ENCODE measurements at places on chromosomes 5 and 9.
A peak's percentile ranks its signal among the peaks of the same experiment; 100 is the strongest.

GRCh38 chr9:26809795-26810194, 82.8 kb downstream of the CAAP1 start:
- DNase-seq, result no peak

DNA sequence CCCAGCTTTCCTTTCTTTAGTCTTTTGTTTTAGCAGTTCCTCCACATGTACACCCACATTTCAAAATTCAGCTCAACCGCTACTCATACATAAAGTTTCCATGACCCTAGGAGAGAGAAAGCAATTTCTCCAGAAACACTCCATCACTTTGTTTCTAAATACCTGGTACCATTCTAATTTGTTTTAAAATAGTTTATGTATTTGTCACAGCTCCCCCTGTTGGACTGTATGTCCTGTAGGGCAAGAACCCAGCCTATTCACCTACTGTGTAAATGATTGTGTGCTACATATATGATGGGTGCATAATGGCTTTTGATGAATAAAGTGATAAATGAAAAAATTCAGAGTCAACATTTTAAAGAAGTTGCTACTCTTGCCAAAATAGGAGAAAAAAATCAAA, 139.1 kb downstream of the COX7C start:
- no peak for DNase-seq

DNA sequence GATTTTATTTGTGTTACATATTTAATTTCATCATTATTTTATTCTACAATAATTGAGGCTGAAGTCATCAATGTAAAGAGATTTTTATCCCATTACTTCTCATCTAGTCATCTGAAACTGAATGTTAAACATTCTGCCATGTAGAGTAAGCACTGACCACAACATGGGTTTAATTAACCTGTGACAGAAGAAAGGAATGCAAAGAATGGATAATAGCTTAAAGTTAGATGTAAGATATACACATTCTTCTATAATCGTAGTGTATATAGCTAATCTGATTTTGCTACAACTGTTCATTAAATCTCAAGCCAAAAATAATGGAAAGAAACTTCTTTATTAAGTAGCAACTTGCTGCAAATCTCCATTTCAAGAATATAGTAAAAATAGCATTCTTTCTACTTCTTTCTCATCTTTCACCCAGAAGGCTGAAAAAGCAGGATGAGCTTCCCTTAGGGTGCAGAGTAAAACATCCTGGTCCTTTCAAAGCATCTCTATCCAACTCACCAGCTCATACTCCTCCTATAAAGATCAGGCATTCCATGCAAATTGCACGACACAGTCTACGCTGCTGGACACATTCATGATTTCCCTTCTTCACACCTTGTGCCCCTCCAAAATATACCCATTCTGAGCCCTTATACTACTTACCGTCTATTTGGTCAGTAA, 115.2 kb downstream of the EFNA5 start:
- DNase-seq, result no peak

DNA sequence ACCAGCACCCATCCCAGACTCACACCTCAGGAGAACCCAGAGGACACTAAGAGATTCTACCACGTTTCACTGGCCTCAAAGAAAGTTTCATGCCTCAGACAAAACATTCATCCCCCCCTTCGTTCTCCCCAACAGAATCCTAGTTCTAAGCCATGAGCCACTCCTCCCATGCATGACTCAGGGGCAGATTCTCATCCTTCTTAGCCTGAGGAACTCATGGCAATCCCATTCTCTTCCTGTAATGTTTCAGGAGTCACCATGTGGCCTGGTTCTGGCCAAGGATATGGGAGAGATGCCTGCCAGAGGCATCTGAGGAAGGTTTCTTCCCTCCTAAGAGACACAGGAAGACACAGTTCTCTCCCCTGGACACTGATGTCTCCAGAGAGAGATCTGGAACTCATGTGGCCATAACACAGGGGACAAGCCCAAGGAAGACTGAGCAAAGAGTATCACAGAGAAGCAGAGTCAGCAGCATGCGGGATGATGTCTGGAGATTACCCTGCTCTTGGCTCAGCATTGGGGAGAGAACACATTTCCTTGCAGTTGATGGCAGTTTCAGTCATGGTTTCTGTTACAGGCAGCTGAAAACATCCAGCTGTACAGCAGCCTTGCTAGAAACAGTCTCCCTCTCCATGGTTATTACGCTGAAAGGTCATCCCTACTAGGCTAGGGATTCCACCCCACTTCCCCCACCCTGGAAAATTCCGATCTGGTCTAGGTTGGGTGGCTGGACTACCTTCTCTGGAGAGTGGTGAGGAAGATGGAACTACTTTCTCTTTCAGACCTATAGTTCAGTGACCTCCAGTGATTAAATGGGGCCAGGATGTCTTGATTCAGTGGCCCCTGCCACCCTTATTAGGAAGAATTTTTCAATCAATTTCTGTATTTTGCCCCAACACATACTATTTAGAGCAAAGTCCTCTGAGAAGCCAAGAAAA, 115.4 kb downstream of the ZNF608 start:
- no peak for DNase-seq

- no peak for DNase-seq
Measured at GRCh38 chr9:134951461-134951860, 33.7 kb upstream of the FCN1 start.

GRCh38 chr5:143957455-143957854, 145.5 kb downstream of the HMHB1 start:
- peak; percentile 10 for DNase-seq

- no peak for DNase-seq
Measured at GRCh38 chr5:125928663-125929062, 494.5 kb upstream of the GRAMD2B start.

- DNase-seq, result no peak
Measured at GRCh38 chr5:68482199-68482598, 266.6 kb downstream of the PIK3R1 start.

GRCh38 chr5:20050262-20050661, 62.3 kb upstream of the CDH18 start:
- DNase-seq, result no peak

DNA sequence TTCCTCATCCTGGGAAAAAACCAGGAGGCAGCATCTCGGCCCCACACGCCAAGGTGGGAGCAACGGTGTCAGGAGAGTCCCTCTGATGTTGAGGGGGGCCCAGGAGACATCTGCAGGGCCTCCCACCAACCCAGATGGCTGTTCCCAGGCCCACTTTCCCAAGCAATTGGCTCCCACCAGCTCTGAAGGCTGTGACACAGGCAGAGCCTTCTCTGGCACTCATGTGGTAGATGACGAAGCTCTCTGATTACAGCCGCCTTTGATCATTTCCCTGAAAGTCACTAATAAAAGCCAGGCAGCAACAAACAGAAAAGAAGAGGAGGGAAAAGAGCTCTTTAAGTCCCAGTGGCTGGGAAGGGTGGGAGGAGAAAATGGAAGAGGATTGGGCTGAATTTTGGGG, 226.5 kb downstream of the CDK5RAP2 start:
- no peak for DNase-seq

DNA sequence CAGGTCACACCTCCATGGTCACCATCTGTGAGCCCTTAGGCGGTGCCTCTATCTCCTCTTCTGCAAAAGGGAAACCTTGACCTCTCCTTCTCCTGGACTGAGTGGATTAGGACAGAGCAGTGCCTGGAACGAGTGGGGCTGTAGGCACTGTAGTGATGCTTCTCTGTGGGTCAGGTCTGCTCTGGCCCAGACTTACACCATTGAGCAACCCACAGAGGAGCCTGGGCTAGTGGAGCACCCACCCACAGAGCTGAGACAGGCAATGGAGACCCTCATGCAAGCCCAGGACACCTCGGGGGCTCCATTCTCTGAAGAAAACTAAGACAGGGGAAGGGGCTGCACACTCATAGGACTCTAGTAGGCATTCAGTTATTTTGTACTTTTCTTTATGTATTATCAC, 400.6 kb downstream of the GADD45G start:
- no peak for DNase-seq

- DNase-seq, result no peak
Measured at GRCh38 chr9:20065796-20066700, 277.2 kb upstream of the SLC24A2 start.

DNA sequence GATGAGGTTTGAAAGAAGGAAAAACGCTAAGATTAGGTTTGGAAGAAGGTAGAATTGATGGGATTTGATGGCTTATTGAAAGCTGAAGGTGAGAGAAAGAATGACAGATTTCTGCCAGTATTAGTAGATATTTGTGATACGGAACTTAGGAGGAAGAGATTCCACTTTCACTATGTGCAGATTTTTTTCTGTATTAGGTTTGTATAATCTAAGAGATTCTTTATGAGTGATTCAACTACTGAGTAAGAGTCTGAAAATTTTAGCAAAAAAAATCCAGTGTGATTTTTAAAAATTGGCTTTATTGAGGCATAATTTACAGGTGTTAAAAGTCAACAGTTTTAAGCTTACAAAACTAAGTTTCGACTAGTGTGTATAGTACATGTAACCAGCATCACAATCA, 54.1 kb downstream of the AP3S1 start:
- no peak for DNase-seq

GRCh38 chr5:132176987-132177386, 50.7 kb downstream of the P4HA2 start:
- no peak for DNase-seq

- no peak for DNase-seq
Measured at GRCh38 chr5:77844623-77845323, 68.6 kb upstream of the TBCA start.

DNA sequence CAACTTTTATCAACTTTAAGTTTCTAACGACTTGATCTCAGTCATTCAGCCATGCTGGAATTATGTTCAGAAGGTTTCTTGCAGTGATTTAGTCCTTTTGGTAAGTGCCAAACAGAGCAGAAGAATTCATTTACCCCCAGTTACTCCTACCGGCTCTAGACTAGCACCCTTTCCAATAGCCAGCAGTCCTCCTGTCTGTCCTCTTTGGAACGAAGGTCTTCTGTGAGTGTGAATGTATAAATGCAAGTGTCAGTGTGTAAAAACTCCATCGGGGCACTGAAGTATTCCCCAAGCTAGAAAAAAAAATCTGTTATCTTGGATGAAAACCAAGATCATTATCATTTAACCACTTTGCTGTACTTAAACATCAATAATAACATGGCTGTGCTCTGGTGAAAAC, 64.4 kb downstream of the GLIS3 start:
- DNase-seq, result no peak
